ENCODE measurements at places on chromosomes 13 and 19.

- no peak overlapping the region for H3K27ac ChIP-seq
- peaks cover 18% of the 10 kb centered on the region for H3K36me3 ChIP-seq
Measured at GRCh38 chr19:13095393-13095784, 7.3 kb downstream of the LYL1 start.

- H3K36me3 ChIP-seq: no peaks in the 10 kb centered on the region
- no peak for DNase-seq
- H3K4me3 ChIP-seq: no peak overlapping the region
Measured at GRCh38 chr13:54492995-54493394, 1464.4 kb downstream of the OLFM4 start.

GRCh38 chr19:42345191-42345812, 19.9 kb downstream of the MEGF8 start:
- no peaks in the 10 kb centered on the region for H3K27me3 ChIP-seq
- H3K36me3 ChIP-seq: peaks cover 9% of the 10 kb centered on the region
- H3K4me3 ChIP-seq: no peak overlapping the region
- H3K4me1 ChIP-seq: no peaks in the 10 kb centered on the region

GRCh38 chr13:59182241-59182640, 981.5 kb downstream of the DIAPH3 start:
- no peak overlapping the region for H3K4me3 ChIP-seq
- H3K27me3 ChIP-seq: no peaks in the 10 kb centered on the region
- H3K4me1 ChIP-seq: no peaks in the 10 kb centered on the region
- H3K36me3 ChIP-seq: no peaks in the 10 kb centered on the region

DNA sequence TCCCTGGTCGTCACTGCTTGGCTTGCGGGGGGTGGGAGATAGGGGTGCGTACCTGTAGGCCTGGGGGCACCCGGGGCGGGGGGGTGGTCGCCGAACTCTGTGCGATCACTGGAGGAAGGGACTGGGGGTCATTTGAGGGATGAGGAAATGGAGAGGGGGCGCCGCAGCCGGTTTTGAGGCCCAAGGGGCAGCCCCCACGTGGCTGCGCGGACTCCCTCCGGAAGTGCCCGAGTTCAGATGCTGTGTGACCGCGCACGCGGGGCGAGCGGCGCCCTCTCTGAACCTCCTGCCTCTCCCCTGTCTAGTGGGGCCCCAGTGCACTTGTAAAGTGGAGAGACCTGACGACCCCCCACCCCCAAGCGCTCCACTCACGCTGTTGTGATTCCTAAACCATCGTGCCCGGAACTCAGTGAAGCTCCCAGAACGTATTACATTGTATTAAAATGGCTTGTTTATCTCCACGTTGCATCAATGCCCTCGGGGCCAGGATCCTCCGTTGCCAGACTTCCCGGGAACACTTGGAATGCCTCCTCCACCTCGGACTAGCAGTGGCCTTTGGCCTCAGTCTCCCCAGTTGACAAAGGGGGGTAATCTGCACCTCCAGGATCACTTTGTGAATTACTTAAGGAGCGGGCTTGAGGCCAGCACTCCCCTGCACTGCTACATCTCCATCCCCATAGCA, 3.0 kb upstream of the NANOS3 start:
- H3K36me3 ChIP-seq: no peaks in the 10 kb centered on the region
- no peak overlapping the region for H3K4me3 ChIP-seq
- peaks cover 11% of the 10 kb centered on the region for H3K4me1 ChIP-seq
- no peaks in the 10 kb centered on the region for H3K27me3 ChIP-seq
- no peak for DNase-seq

- H3K4me3 ChIP-seq: no peak overlapping the region
- H3K4me1 ChIP-seq: peaks cover 12% of the 10 kb centered on the region
- no peak for DNase-seq
- H3K27ac ChIP-seq: no peak overlapping the region
- H3K27me3 ChIP-seq: no peaks in the 10 kb centered on the region
Measured at GRCh38 chr19:48950159-48950558, 4.5 kb upstream of the BAX start.

DNA sequence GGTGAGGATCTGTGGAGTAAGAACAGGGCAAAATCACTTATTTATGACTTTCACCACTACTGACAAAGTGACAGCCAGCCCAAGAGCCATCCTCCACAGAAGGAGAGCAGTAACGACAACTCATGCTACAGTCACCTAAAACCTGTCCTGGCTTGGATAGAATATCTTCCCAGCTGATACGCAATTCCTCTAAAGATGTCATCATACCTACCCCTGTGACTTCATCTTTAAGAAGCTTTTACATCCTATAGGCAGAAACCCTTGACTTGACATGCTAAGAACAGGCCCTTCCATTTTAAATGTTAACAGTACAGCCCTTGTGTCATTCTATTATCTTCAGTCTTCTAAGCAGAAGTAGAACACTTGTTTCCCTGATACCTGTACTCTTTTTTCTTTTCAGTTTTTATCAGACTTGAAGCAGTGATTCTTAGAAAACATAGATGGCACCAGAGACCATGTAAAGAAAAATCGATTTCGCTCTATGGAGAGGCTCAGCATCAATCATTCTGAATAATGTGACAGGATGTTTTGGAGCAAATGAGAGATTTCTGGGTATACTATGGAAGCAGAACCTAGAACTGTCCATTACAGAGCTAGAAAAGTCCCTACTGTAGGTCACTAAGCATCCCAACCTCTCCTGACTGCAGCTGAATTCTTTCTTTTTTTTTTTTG, 20.1 kb downstream of the STOML3 start:
- peaks cover 2% of the 10 kb centered on the region for H3K27me3 ChIP-seq
- no peak overlapping the region for H3K27ac ChIP-seq
- H3K36me3 ChIP-seq: no peaks in the 10 kb centered on the region
- no peak for DNase-seq
- H3K4me3 ChIP-seq: no peak overlapping the region

DNA sequence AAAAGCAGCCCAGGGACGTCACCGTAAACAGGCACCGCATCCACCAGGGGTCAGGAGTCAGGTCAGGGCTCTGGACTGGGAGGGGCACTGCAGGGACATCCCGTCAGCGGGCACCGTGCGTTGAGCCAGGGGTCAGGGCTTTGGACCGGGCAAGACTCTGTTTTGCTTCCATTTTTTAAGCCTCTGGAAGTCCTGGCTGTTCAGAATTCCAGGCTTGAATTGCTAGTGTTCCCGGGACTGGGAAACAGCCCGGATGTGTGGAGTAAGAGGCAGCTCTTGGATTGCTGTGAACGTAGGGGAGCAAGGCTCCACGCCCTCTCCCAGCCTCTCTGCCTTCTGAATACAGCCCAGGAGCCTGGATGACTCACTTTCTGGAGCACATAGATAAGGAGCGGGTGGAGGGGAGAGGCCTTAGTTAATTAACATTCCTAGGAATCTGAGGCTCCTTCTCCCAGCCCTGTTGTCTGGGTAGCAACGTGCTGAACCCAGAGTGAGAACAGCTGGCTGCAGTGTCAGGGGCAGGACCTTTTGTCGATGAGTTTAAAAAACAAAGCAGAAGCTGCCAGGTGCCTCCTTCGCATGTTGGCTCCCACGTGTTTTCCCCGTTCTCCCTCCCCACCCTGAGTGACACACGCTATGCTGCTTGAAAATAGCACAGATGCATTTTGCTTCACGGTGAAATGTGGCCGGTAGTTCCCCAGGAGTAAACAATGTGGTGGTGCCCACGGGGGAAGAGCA, 21.9 kb downstream of the ATP11A start:
- H3K27me3 ChIP-seq: peaks cover 4% of the 10 kb centered on the region
- H3K36me3 ChIP-seq: peaks cover 5% of the 10 kb centered on the region
- H3K4me3 ChIP-seq: peak overlapping the region; percentile 61
- peak; percentile 94 for DNase-seq
- peaks cover 21% of the 10 kb centered on the region for H3K4me1 ChIP-seq

DNA sequence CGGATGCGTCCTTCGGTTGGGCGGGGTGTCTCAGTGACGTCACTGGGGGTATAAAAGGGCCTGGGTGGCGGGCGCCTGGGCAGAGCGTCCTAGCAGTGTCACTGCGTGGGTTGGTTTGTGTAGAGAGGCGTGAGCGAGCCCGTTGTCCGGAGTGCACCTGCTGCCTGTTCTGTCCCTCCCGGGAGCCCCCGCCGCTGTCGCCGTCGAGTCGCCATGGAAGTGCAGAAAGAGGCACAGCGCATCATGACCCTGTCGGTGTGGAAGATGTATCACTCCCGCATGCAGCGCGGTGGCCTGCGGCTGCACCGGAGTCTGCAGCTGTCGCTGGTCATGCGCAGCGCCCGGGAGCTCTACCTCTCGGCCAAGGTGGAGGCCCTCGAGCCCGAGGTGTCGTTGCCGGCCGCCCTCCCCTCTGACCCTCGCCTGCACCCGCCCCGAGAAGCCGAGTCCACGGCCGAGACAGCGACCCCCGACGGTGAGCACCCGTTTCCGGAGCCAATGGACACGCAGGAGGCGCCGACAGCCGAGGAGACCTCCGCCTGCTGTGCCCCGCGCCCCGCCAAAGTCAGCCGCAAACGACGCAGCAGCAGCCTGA, 2.9 kb downstream of the IER2 start:
- H3K4me3 ChIP-seq: peak overlapping the region; percentile 99
- H3K36me3 ChIP-seq: peaks cover 39% of the 10 kb centered on the region
- DNase-seq: peak; percentile 97
- peak overlapping the region; percentile 99 for H3K27ac ChIP-seq
- H3K4me1 ChIP-seq: peaks cover 50% of the 10 kb centered on the region

DNA sequence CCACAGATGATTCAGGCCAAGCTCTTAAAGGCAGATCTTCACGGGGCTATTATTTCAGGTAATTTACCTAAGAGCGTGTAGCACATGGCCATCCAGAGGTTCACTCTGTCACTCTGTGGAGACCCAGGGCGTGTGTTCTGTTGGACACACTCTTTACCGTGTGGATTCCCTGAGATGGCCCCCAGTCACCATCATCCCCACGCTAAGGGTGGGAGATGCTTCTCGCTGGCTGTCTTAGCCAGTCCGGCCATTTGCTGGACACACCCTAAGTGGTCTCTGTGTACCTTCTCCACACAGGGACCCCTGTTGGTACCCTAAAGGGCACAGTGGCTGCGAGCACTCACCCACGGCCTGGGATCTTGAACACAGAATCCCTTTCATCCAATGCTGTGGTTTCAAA, 6.0 kb downstream of the POP4 start:
- H3K4me1 ChIP-seq: no peaks in the 10 kb centered on the region
- H3K27me3 ChIP-seq: no peaks in the 10 kb centered on the region
- H3K36me3 ChIP-seq: peaks cover 29% of the 10 kb centered on the region
- no peak overlapping the region for H3K27ac ChIP-seq
- H3K4me3 ChIP-seq: no peak overlapping the region
- DNase-seq: no peak

DNA sequence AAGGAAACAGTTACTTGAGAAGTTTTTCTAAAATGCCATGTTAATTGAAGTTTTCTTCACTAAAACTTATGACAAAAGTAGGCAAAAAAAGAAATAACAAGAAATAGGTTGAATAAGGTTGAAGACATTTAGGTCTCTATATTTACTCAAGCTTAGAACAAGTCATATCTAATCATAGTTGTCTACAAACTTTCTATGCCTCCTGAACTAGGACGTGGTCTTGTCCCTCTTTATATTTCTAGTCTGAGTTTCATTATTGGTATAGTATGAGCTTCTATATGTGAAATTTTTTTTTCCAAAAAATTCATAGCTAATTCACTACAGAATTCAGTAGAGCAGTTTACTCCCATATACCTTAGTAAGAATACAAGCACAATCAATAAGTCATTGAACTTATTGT, 836.4 kb downstream of the SLITRK6 start:
- peaks cover 5% of the 10 kb centered on the region for H3K4me1 ChIP-seq
- H3K36me3 ChIP-seq: no peaks in the 10 kb centered on the region
- no peak overlapping the region for H3K4me3 ChIP-seq
- H3K27ac ChIP-seq: no peak overlapping the region
- H3K27me3 ChIP-seq: peaks cover 5% of the 10 kb centered on the region
- DNase-seq: no peak

DNA sequence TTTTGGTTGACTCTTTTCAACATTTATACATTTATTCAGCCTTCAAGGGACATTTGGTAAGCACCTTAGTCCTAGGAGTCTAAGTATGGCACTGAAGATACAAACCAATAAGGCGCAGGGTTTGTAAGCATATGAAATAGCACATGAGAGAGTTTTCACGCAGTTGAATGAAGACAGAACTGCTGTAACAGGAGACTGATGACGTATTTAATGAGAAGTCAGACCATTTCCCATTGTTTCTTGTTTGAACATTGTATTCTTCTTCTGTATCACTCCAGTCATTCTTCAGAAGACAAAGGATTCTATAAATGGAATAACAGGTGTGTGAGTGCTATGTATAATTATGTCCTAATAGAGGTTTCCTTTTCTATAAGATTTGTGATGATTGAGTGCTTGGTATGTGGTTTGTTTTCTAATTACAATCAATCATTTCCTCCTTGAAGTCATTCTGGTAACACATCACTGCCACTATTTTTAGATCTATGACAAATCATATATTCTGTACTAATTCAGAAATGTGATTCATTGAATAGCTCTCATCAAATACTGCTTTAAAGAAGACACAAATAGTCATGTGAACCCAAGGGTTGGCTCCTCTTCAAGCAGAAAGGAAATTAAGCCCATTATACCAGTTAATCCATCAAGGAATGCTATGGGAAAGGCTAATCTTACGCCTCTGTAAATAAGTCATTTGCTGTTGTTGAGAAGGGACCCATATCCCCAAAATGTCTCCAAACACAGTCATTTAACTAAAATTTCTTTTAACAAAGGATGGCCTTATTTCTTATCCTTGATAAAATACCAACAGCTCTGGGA, 222.8 kb upstream of the NBEA start:
- no peaks in the 10 kb centered on the region for H3K27me3 ChIP-seq
- no peak overlapping the region for H3K4me3 ChIP-seq
- no peak overlapping the region for H3K27ac ChIP-seq
- DNase-seq: no peak

- no peak overlapping the region for H3K4me3 ChIP-seq
- peaks cover 27% of the 10 kb centered on the region for H3K4me1 ChIP-seq
- H3K27me3 ChIP-seq: no peaks in the 10 kb centered on the region
- peaks cover 18% of the 10 kb centered on the region for H3K36me3 ChIP-seq
- H3K27ac ChIP-seq: peak overlapping the region; percentile 30
Measured at GRCh38 chr13:23644527-23645138, 74.4 kb downstream of the TNFRSF19 start.

GRCh38 chr13:44785401-44785800, 203.9 kb downstream of the NUFIP1 start:
- no peak overlapping the region for H3K27ac ChIP-seq
- no peaks in the 10 kb centered on the region for H3K36me3 ChIP-seq
- DNase-seq: no peak
- H3K27me3 ChIP-seq: no peaks in the 10 kb centered on the region

DNA sequence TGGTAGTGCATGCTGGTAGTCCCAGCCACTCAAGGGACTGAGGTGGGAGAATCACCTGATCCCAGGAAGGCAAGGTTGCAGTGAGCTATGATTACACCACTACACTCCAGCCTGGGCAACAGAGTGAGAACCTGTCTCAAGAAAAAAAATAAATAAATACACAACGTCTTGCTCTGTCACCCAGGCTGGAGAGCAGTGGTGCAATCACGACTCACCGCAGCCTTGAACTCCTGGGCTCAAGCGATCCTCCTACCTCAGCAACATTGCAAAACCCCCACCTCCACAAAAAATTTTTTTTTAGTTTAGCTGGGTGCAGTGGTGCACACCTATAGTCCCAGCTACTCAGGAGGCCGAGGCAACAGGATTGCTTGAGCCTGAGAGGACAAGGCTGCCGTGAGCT, 8.8 kb downstream of the TPM4 start:
- peaks cover 69% of the 10 kb centered on the region for H3K36me3 ChIP-seq
- 0 out of 2 replicates have a peak overlapping the region, but pooled peaks have one; percentile 51 for H3K4me3 ChIP-seq
- DNase-seq: peak; percentile 39
- H3K4me1 ChIP-seq: peaks cover 68% of the 10 kb centered on the region

- H3K36me3 ChIP-seq: no peaks in the 10 kb centered on the region
- H3K4me3 ChIP-seq: no peak overlapping the region
- H3K4me1 ChIP-seq: no peaks in the 10 kb centered on the region
Measured at GRCh38 chr19:28319918-28320317, 893.0 kb downstream of the UQCRFS1 start.

All from HFFc6 (cell line).